ENCODE measurements at places on chromosomes 1 and 21.

DNA sequence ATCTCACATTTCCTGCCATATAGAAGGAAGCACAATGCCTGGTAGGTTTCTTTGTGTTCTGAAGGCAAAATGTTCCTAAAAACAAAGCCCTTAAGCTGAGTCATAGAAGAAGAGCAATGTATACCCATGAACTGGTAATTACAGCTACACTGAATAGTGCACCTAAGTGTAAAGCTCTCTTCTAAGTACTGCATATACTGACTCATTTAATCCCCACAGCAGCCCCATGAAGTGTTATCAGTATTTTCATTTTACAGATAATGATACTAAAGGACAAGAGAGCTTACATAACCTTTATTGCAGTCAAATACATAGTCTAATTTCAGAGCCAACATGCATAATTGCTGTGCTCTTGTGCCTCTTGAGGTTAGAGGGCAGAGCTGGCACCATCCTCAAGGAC is 239.9 kb downstream of the DPYD start:
- DNase-seq: no peak

GRCh38 chr1:93722081-93723031 is 40.7 kb upstream of the BCAR3 start:
- DNase-seq: no peak

DNA sequence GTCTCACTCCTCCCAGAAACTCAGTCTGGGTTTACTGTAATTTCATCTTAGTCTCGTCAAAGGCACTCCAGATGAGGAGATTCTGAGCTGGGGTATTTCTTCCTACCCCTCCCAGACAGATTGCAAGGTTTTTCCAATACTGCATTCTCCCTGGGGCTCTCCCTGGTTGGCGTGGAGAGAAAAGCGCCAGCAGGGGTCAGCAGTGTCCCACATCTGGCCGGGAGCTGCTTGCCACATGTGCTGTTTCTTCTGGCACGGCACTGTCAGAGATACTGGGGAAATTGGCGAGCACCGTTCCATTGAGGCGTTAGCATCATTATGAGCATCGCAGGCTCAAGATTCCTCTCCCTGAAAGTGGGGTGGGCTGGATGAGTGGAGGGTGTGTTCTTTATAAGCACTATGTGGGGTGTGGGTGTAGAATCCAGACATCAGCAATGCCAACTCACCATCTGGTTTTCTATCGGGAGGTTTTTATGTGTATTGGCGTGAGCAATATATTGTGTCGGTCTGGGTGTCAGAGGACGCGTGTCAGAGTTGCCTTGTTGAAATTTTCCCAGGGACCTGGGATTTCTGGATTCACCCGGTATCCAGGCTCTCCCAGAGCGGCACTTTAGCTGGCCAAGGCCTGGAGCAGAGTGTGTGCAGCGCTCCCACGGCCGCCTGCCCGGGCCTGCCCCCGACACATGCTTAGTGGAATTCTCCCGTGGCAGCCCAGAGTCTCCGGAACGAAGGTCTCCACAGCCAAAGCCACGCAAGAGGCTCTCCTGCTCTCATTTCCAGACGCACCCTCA is 8.0 kb upstream of the NAV1 start:
- no peak for DNase-seq

GRCh38 chr1:90435351-90435750 is 281.8 kb downstream of the BARHL2 start:
- DNase-seq: no peak

GRCh38 chr1:169371404-169371803 is 3.4 kb downstream of the BLZF1 start:
- DNase-seq: no peak

- no peak for DNase-seq
Measured at GRCh38 chr1:10709165-10709564, 87.3 kb downstream of the CASZ1 start.

DNA sequence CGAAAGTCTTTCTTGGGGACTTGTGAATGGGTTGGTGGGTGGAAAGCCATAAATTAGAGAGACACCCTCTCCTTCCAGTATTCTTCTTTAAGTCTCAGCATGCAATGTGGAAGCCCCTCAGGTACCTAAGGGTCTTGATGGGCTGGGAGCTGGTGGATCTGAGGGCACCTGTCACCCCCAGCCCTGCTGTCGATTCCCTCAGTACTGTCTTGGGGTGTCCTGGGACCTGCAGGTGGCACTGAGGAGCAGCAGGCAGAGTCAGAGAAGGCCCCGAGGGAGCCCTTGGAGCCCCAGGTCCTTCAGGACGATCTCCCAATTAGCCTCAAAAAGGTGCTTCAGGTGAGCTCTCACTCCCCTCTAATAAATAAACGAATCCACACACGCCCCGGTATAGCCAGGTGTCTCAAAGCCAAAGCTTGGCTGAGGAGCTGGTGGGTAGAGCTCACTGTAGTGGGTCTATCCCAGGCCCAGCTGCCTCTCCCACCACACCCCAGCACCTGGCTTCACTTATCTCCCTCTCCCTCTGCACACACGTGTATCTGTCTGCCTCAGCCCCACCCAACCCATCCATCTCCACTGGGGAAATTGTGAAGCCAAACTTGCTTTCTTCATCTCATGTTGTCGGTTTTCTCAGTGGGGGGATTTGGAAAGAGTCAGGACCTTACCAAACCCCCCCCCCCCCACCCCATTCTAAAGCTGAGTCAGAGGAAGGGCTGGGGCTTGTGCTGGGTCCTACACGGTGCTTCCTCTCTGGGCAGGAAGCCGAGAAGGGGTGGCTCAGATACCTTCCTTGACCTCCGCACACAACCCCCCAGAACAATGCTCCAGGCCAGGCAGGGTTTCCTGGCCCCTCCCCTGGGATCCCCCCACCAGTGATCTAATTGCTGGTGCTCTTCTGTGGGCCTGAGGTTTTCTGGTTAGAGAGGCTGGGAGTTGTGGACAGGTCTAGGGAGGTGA is 1.6 kb downstream of the ADAM15 start:
- DNase-seq: no peak

DNA sequence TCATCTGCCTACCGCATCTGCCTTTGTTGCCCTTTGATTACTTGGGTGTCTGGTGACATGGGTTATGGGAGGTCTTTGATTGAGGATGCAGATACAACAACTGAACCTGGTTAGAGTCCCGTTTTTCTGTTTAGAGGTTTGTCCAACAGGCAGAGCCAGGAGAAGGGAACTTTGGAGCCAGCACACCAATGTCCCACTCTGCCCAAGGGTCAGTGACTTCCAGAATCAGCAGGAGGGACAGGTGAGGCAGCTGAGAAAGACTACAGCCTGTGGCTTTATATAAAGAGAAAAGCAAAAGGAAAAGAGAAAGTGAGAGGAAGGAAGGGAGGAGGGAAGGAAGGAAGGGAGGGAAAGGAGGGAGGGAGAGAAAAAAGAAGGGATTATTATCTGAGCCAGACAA is 101.5 kb upstream of the ZNF644 start:
- DNase-seq: no peak

DNA sequence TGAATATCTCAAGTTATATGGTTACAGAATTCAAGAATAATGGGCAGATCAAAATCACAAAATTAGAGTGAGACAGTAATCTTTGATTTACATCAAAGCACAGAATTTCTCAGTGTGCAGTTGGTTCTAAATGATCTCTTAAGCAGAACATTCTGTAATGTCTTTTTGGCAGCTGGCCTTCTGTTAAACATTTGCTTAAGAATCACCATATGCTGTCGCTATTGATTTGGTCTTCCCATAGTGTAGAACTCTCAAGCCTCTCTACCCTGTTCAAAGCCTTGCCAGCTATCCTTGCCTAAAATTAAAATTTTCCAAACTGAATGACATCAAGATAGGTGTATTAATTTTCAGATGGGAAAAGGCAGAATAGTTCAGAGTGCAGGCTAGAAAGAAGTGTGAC is 38.9 kb upstream of the ERO1B start:
- no peak for DNase-seq

DNA sequence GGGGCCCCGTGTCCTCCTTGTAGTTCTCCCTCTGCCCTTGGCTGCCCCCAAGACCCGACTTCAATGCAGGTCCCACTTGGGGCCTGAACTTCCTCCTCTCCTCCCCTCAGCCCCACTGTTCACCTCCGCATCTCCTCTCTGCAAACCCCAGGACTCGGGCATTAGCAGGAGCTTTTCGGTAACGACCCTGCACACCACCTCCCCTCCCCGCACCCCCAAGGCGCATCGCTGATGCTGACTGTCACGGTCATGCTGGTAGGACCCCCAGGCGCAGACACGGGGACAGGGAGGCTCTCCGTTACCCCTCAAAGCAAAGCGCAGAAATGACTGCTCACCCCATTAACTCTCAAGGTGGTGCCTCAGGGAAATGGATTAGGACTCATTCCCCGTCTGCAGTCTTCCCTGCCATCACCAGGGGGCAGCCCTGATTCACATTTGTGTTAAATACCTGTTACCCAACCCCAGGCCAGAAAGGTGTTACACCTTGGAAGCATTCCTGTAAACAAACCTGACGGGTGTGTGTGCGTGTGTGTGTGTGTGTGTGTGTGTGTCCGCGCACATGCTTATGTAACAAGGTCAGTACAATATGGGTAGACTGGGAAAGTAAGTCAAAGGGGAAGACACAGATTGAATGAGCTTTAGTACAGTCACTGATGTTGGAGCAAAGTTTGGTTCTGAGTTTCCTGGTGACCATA is 6.4 kb upstream of the GUCA2B start:
- DNase-seq: peak; percentile 24

GRCh38 chr1:159469921-159470533 is 30.5 kb downstream of the OR10J1 start:
- no peak for DNase-seq

GRCh38 chr1:196376630-196377328 is 231.5 kb downstream of the KCNT2 start:
- no peak for DNase-seq

DNA sequence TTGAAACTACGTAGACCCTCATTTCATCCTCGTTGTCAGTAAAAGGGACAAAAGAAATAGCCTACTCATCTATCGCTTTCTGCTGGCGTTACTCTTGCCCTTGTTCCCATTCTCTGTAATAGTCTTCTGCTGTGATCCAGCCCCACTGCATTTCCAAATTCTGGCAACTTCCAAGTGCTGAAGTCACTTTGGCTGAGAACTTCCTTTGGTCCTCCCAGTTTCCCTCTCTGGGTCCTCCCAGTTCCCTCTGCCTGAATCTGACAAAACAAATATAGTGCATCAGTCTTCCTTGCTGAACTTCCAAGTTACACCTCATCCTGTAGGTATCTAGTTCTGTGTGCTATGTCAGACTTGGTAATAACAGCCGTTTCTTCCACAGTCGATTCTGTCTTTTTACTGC is 47.0 kb upstream of the PLA2G4A start:
- no peak for DNase-seq

DNA sequence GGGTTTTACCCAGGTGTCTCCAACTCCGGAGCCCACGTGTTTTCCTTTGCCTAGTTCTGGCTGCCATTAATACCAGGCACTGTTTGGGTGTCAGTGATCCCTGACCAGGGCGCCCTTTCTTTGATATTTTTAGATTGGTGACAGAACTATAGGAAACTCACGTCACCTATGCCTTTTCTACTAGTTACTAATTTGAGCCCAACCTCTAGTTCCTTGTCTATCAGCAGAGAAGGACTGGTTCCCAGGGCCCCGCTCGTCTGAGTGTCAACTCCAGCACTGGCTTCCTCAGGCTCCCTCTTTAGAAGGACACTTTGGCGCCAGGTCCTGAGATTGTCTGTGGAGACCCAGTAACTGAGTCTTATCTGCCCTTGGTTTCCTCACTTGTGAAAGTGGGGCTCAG is 9.4 kb downstream of the MFN2 start:
- DNase-seq: no peak

GRCh38 chr1:200179781-200180160 is 152.3 kb downstream of the NR5A2 start:
- no peak for DNase-seq

GRCh38 chr1:173447224-173447623 is 29.9 kb upstream of the PRDX6 start:
- no peak for DNase-seq

DNA sequence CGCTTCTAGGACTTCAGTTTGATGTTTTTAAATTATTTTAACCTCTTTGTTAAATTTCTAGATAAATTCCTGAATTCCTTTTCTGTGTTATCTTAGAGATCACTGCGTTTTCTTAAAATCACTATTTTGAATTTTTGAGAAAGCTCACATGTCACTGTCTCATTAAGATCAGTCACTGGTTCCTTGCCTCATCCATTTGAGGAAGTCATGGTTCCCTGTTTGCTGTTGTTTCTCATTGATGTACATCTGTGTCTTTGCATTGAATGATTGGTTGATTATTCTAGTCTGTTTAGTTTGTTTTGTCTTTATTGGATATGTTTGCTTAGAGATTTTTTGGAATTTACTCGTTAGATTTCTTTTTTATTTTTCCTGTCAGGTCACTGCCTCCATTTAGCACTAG is 50.1 kb downstream of the CRP start:
- no peak for DNase-seq

GRCh38 chr1:160567858-160568682 is 11.2 kb downstream of the CD84 start:
- no peak for DNase-seq

- DNase-seq: no peak
Measured at GRCh38 chr1:12376236-12377045, 146.6 kb downstream of the VPS13D start.

DNA sequence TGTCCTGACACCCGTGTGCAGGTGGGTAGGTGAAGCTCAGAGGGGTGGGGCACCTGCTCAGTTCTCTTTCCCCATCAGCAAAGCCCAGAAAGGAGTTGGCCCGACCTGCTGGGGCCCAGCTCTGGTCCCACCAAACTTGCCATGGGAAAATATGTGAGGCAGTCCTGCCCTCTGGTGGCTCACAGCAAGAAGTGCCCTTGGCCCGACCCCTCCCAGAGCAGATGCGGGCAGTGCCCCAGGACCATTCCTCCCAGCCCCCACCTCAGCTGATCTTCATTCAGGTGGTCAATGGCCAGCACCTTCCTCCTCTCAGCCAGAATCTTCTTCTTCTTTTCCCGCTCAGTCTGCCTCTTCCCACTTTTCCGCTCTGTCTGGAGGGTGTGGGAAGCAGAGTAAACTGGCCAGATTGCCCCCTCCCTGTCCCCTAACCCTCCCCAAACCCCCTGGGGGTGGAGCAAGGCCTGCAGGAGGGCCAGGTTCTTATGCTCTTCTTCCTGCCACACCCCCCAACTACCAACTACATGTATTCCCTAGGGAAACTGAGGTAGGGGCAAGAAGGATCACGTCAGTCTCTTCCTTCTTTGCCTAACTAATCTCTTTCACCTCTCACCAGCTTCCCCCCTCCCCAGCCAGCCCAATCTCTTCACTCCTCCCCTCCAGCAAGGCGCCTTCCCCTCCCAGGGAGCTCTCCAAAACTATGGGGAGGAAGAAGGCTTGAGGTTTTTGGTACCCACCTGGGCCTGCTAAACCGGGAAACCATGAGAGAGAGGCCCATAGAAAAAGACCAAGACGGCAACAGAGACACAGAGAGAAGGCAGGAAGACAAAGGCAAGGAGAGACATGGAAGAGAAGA is 15.6 kb downstream of the TNNT2 start:
- DNase-seq: no peak

DNA sequence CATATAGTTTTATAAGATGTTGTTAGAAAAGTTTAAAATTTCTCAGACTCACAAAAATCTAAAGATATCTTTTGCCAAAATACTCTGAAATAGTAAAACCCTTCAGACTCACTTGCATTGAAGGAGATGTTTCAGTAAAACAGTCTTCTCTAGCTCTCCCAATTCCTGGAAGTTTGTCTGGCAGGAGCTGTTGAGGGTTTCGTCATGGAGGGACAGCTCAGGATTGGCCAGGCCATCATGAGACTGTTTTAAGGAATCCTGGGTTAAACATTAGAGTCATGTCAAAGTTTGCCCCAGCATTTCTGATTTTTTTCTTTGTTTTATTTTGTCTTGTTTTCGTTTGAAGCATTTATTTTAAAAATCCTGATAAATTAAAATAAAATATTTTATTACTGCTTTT is 293.8 kb upstream of the PBX1 start:
- no peak for DNase-seq
